ENCODE measurements at places on chromosomes 7 and 10. TPM values are rescaled to one million over a fixed set of nuclear protein-coding genes. Genes with fewer than 3 reads are reported as not detected.

SPDYE2B gene
- not detected for total RNA-seq

CYP3A7 gene
- not detected for total RNA-seq

TAS2R3 gene
- total RNA-seq: 5.7 TPM

SKIDA1 gene
- total RNA-seq: 6.9 TPM

PON1 gene
- total RNA-seq: not detected

RELN gene
- total RNA-seq: 52.6 TPM

ANXA8L1 gene
- total RNA-seq: not detected

C7orf33 gene
- not detected for total RNA-seq

LSM8 gene
- 51.4 TPM for total RNA-seq

RASA4 gene
- 32.9 TPM for total RNA-seq

TECTB gene
- not detected for total RNA-seq

TAS2R5 gene
- total RNA-seq: 1.5 TPM

TRPV6 gene
- under 0.01 TPM for total RNA-seq

GCK gene
- total RNA-seq: 3.9 TPM

ZNF117 gene
- total RNA-seq: 40.8 TPM

GOT1 gene
- 14.5 TPM for total RNA-seq

KCNIP2 gene
- total RNA-seq: 7.9 TPM

GUSB gene
- total RNA-seq: 16.0 TPM

All from temporal lobe (tissue), 4 donors.